ENCODE measurements at places on chromosomes 5 and 9.

DNA sequence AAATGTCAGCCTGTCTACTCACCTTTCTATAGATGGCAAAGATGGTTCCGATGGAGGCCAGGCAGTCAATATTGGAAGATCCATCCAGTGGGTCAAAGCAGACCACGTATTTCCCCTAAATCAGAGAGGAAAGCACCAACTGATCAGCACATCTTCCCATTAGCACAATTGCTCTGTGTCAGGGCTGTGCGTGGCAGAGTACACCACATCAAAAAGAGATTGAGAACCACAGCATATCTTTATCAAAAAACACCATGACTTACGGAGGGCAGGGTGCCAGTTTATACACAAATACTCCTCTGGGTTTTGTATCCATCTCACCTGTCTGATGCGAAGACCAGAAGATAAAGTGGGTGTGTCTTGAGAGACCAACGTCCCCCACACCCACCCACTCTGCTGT, 9.1 kb downstream of the FBP2 start:
- DNase-seq, result no peak

- no peak for DNase-seq
Measured at GRCh38 chr9:114047717-114048116, 30.4 kb downstream of the AMBP start.

DNA sequence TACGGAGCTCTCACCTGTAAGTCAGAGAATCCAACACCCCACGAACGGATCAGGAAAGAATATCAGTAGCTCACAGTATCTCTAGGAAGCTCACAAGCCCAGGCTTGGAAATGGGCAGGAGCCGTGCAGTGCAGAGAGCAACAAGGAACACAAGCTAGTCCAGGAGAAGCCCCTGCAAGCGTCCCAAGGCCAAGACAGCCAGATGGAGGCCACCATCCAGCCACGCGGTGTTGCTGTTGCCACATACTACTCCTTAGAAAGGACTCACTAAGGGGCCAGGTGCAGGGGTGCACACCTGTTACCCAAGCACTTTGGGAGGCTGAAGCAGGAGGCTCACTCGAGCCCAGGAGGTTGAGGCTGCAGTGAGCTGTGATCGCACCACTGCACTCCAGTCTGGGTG, 15.4 kb upstream of the VAV2 start:
- DNase-seq, result no peak

DNA sequence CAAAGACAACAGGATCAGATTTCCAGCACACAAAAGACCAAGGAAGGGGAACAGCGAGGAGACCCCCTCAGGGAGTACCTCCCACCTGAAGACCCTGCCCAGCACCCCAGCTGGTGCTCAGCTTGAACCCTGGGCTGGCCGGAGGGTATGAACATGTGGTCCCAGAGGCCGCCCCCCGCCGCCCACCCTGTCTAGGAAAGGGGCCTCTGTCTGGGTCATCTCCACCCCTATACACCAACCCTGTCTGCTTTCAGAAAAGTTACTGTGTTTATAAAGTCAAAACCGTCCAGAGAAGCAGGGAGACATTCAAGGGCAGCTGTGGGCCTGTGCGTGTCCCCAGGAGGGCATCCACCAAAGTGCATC, 72.2 kb downstream of the ADAMTS2 start:
- no peak for DNase-seq

DNA sequence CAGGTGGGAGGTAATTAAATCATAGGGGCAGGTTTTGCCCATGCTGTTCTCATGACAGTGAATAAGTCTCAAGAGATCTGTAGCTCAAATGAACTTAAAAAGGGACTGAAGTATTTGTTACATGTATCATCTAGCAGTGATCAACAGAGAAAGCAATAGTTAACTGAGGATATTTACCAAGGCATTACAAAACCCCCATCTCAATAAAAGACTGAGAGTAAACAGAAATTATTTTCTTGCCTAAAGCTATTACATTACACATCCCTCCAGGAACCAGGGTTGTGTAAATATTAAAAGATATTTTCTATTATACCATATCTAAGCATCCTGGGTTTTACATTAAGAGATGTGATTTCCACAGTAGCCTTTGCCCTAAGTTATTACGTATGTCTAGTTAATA, 169.9 kb downstream of the CTNND2 start:
- DNase-seq, result no peak

GRCh38 chr5:5968981-5969380, 409.4 kb downstream of the MED10 start:
- DNase-seq, result no peak

DNA sequence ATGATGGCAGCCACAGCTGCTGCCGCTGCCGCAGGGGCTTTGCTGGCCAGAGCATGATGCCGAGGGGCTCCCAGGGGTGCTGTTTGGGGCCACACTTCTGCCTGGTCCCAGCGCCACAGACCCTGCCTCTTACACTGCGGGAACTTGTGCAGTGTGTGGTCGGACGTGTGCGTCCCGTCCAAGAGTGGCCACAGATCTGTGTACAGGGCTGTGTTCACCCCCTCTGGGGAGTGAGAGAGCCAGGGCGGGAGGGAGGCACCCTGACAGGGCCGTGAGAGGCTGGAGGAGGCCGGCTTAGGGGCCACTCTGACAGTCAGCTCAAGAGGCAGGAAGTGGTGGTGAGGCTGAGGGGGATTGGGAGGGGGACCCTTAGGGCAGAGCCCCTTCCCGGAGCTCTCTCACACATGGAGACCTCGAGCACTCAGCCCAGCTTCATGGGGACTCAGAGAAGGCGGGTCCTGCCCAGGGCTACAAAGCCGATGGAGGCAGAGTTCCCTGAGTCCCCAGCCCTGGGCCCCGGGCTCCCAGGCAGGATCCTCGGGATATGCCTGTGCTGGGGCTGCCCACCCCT, 13.1 kb upstream of the CARD19 start:
- DNase-seq, result no peak

DNA sequence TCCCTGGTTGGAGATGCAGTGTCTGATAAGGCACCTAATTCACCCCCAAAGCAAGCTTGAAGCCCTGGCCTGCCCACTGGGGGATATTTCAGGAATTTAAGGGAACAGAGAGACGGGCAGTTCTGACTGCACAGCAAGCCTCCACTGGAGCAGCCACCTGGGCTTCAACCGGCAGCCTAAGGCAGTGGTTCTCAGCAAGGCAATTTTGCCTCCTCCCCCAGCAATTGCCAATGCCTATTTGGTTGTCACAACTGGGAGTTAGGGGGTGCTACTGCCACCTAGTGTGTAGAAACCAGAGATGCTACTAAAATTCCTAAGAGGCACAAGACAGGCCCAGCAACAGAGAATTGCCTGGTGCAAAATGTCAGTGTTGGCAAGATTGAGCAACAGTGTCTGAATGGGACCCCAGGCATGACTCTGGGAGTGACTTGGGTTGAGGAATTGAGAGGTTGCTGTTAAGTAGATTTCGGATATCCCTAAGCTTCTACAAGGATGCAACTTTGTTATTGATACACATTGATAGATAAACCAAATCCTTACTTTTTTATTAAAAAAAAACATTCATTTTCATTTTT, 58.7 kb upstream of the CTSL start:
- no peak for DNase-seq

DNA sequence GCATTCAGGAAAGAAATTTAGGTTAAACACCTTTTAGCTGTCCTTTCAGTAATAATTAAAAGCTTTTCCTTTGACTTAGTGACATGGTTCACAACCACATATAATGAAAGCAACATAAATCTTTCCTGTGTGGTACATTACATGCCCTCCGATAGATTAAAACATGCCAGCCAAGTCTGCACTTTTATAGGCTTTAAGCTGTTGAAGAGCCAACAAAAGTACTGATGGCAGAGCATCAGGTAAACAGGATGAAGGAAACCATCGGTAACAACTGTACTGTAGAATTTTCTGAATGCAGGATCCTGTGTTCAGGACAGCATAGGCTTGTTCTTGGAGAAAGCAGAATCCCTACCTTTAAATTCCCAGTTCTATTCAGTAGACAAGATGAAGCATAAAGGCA, 226.6 kb downstream of the MLLT3 start:
- DNase-seq, result no peak

- peak; percentile 50 for DNase-seq
Measured at GRCh38 chr5:180313677-180314505, 22.0 kb upstream of the MAPK9 start.

DNA sequence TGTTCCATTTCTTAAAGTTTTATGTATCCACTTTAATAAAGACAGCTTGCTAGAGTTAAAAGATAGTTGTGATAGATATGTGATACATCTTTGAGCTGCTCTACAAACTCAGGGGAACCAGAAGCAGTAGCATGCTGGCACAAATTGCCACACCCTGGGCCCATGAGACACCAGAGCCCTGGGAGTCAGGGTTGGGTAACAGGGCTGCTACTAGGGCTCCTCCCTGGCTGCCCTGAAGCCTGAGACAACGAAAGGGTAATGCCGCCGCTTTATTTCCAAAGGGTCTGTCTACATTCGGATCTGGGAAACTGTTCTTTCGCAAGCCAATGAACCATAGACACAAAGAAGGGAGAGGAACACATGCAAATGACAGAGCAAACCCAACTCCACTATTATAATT, 29.2 kb downstream of the PTPN3 start:
- DNase-seq, result no peak

Data from stimulated activated CD8-positive, alpha-beta memory T cell treated with anti-CD3 and anti-CD28 coated beads, Interleukin-4, amount 100 ng/mL, for 1 hour (primary cell).